ENCODE measurements at places on chromosomes 13 and 19. TPM values are rescaled to one million over a fixed set of nuclear protein-coding genes. Genes with fewer than 3 reads are reported as not detected.

The NDFIP2 gene
- total RNA-seq = 19.2 TPM

The FAAP24 gene
- total RNA-seq = 1.6 TPM

The ESD gene
- total RNA-seq = 59.5 TPM

The LENG8 gene
- total RNA-seq = 54.1 TPM

The PTPRS gene
- 2.8 TPM for total RNA-seq

The CYP2A6 gene
- not detected for total RNA-seq

The KASH5 gene
- not detected for total RNA-seq

The ZNF85 gene
- total RNA-seq = 5.8 TPM

The TFPT gene
- total RNA-seq = 25.4 TPM
